ENCODE measurements at places on chromosomes 1 and 21.

GRCh38 chr1:220527279-220527907 is 543 bp upstream of the MARK1 start:
- no peak for DNase-seq

DNA sequence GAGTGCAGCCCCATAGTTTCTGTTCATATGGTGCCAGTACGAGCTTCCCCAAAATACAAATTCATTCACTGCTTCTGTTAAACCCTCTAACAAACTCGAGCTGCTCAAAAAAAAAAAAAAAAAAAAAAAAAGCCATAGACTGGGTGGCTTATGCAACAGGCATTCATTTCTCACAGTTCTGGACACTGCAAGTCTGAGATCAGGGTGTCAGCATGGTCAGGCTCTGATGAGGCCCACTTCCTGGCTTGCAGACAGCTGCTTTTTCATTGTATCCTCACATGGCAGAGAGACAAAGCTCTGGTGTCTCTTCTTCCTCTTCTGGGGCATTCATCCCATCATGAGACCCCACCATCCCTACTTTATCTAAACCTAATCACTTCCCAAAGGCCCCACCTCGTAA is 121.6 kb downstream of the PTBP2 start:
- DNase-seq = peak; percentile 37

DNA sequence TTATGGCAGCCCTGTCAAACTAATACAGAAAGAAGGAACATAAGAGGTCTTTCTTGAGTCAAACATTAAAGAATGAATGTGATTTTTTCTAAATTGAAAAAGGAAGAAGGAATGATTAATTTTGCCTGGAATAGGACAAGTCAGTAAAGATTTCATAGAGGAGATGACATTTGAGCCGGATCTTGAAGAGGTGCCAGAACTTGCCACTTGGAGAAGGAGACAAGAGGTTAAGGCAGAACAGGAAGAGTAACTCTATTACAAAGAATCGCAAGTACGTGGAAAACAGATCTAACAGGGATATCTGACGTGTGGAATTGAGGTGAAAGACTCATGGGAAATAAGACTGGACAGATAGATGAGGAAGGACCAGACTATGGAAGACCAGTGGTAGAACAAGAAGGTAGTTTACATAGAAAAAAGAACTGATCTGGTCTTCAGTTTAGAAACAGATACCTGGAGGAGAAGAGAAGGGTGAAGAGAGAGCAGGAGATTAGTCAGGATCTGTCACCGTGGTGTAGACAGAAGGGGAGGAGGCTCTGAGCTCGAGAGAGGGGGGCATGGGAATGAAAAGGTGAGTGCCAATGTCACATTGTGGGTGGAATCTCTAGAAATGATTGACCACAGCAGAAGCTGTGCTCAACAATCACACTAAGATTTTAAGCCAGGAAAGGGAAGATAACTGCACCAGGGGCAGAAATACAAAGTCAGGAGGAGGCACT is 32.5 kb downstream of the RHOU start:
- DNase-seq = no peak

GRCh38 chr1:86394416-86394815 is 1.7 kb downstream of the ODF2L start:
- peak; percentile 41 for DNase-seq

- DNase-seq = peak; percentile 72
Observed at GRCh38 chr1:246930830-246931548, 759 bp downstream of the AHCTF1 start.

- no peak for DNase-seq
Observed at GRCh38 chr1:216076751-216077150, 346.5 kb downstream of the USH2A start.

DNA sequence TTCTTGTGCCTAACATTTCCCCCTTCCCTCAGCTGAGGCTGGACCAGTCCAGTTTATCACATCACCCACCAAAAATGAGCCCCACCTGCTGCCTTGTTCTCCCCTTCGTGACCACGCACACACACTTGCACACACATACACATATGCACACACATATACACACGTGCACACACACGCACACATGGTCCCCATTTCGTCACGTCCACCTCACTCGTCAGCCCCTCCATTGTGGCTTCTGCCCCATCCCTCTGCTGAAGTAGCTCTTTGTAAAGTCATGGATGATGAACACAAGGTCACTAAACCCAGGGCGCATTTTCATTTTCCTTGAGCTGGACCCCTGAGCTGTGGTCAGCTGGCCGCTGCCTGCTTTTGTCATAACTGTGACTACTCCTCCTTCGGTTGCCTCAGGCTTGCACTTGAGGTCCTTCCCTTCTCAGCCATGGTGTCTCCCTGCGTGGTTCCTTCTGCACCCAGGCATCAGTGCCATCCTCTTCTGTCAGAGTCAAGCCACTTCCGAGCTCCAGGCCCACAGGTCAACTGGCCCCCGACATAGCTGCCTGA is 93.8 kb downstream of the SYT2 start:
- DNase-seq = no peak

- peak; percentile 46 for DNase-seq
Observed at GRCh38 chr1:218209351-218209861, 75.7 kb upstream of the RRP15 start.

GRCh38 chr1:27632387-27633297 is 2.3 kb downstream of the FGR start:
- DNase-seq = no peak

GRCh38 chr1:61183471-61184039 is 101.2 kb downstream of the NFIA start:
- DNase-seq = peak; percentile 14

- no peak for DNase-seq
Observed at GRCh38 chr1:7591565-7591964, 179.5 kb upstream of the VAMP3 start.

- no peak for DNase-seq
Observed at GRCh38 chr21:42736646-42737350, 83.4 kb downstream of the PDE9A start.

DNA sequence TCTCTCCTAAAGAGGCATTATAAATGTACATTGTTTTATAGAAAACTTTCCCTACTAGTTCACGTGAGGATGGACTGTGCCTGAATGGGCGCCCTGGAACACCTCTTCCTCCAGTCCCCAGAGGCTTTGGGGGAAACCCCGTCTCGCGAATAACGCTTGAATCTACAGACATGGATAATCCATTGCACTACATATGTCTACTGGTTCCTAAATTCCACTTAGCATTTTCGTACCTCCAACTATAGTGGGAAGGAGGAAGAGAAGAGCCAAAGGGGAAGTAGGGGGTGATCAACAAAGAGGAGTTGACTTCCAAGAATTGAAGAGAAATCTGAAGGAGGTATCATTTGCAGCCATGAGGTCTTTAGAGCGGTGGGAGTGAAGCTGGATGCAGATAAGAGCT is 11.1 kb downstream of the BARHL2 start:
- no peak for DNase-seq

DNA sequence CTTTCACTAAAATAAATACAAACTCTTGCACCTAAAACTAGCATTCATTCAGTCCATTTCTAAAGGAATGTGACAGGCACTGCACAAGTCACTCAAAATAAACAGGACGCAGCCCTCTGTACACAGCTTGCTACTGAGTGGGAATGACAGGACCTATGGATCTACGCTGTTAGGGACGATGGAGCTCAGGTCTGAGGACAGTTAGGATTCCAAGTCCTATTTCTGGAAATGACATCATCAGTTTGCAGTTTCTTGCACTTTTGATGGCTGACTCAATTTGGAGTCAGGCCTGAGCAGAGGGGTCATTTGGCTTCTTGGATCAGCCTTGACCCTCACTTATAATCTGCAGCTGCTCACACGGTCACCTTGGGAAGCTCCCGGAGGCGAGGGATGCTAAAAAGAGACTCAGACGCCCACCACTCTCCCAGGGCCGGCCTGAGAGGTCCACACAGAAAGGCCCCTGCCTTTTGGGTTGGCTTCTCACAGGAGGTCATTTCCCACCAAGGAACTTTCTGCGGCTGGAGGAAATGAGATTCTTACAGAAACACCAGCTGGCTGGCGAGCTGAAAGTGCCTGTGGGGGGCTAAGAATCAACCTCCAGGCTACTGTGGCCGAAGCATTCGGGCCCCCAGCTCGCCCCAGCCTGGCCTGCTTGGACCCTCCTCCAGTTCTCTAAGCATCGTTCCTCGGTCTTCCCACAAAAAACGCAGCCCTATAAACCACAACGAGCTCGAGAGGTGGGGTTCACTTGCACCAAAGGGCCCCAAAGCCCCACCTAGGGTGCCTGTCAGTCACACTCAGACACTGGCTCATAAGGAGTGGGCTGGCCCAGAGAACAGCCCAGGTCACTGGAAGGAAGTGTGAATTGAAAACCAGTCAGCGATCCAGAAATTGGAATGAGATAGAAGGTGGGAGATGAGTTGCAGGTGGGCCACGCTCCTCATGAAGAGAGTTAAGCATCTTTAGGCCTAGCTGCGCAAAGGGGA is 8.9 kb upstream of the PDE9A start:
- DNase-seq = no peak

- DNase-seq = no peak
Observed at GRCh38 chr1:214524824-214525223, 26.6 kb downstream of the PTPN14 start.

GRCh38 chr21:28991861-28992525 is 684 bp downstream of the LTN1 start:
- no peak for DNase-seq

GRCh38 chr1:18091660-18092446 is 15.7 kb upstream of the IGSF21 start:
- peak; percentile 93 for DNase-seq

- DNase-seq = no peak
Observed at GRCh38 chr1:63866084-63866483, 92.3 kb downstream of the ROR1 start.

GRCh38 chr1:42736152-42736551 is 3.9 kb downstream of the CLDN19 start:
- peak; percentile 79 for DNase-seq

DNA sequence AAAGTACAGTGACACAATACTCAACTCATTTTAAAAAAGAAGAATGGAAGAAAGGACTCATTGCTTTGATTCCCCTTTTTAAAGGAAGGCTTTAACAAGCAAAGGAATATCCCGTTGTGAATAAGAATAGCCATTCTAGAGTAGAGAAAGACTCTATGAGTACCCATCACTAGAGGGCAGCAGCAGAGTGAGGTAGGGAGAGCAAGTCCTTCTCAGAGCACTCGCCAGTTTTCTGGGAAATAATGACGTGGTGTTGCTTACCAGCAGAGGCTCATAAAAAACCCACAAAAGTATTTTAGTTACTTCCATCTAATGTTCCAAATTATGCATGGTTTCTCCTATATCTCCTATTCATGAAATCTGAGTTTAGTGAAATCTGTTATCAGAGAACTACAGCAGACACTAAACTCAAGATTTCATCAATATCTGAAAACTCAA is 74.6 kb downstream of the USP24 start:
- DNase-seq = peak; percentile 87

GRCh38 chr1:2212532-2213491 is 15.3 kb upstream of the SKI start:
- DNase-seq = peak; percentile 89

DNA sequence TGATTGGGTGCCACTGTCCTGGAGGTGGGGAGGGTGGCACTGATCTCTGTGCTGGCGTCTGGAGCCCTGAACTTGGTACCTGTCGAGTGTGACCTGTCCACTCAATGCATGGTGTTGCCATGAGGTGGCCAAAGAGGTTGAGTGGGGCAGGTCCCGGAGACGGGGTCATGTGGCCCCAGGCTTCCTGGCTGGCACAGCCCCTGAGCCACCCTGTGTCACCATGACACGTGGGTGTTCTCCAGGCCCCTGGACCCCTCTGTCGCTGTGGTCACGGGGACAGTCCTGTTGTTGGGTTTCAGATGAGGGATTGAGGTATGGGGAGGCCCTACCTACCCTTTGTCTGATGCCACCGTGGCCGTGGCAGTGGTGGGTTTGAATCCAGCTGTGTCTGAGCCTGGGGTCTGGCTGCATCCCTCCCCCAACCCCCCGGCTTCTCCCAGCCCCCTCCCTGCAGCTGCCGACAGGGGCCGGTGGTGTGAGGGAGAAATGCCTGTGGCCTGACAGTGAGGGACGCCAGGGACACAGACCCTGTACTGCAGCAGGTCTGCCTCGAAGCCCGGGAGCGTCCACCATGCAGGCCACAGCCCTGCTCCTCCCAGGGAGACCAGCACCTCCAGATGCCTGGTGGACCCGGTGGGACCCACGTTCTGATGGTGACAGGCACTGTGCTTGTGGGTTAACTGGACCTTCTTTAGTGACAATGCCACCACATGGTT is 12.0 kb downstream of the TRPM2 start:
- peak; percentile 5 for DNase-seq

GRCh38 chr1:230326971-230327891 is 98.9 kb downstream of the PGBD5 start:
- no peak for DNase-seq

DNA sequence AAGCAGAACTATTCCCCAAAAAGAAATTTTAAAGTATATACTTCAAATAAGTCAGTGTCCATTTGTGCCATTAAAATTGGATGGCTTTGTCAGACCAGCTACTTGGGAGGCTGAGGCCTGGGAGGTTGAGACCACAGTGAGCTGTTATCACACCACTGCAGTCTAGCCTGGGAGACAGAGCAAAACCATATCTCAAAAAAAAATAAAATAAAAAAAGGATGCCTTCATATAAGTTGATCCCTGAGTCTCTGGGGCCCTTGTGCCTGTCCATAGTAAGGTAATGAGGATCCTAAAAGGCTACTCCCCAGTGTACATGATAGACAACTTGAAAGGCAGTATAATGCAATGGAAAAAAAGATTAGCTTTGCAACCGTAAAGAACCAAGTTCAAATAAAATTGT is 81.2 kb upstream of the BARHL2 start:
- DNase-seq = no peak

GRCh38 chr1:150186789-150187559 is 37.3 kb downstream of the PLEKHO1 start:
- peak; percentile 66 for DNase-seq

Measured in AG20443 (cell line).